ENCODE measurements at places on chromosomes 4 and X. TPM values are rescaled to one million over a fixed set of nuclear protein-coding genes. Genes with fewer than 3 reads are reported as not detected.

Gene MSANTD1
- 0.30 TPM for polyA plus RNA-seq

Gene REPS2
- polyA plus RNA-seq, result 1.4 TPM

DNA sequence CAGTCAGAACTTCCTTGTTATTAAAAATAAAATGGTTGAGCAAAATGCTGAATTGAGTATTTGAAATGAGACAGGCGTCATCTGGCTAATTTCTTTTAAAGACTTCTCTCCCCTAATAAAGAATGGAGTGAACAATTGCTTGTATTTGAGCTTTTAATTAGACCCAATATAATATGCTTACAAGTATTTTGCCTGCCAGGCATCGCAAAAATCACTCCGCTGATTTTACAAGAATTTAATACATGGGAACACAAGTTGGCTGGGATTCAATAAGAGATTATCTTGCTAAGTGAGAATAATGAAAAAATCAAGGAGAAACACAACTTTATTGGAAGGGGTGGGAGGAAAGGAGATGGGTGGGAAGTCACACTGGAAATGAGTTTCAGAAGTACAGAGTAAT lies 52.3 kb downstream of the KLF3 start:
- DNase-seq, result no peak

DNA sequence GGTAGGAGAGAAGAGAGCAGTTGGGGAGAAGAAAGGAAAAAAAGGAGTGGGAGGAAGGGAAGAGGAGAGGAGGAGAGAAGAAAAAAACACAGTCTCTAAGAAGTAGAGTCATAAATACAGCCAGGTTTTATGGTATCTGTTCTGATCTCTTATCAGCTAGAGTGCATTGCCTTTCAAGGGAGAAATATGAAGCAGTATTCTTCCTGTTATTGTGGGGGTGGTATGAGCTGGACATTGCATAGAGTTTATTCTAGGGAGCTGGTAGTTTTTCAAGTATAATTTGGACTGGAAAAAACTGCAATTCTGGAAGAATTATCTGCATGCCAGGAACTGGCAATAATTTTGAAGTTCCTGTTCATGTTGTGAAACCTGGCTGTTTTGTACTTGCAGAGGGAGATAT lies 54.9 kb upstream of the TAB3 start:
- DNase-seq, result peak; percentile 36

DNA sequence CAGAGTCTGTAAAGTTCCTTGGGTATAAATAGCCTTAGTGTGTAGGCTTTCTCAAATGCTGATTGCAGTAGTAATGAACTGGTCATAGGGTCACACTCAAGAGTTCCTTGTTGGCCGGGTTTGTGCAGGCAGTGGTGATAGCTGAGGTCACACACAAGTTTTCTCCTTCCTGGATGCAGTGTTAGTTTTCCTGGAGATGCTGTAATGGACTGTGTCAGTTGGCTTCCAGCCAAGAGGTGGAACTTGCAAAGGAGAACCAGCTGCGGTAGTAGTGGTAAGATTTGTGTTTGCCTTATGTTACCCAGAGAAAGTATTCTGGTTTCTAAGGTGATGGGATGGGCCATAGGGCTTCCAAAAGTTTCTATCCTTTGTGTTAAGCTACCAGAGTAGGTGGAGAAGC lies 409.8 kb upstream of the FRG1 start:
- peak; percentile 2 for DNase-seq

Gene RASGEF1B
- 41.7 TPM for polyA plus RNA-seq

Gene AKAP14
- polyA plus RNA-seq, result not detected

GRCh38 chr4:125492957-125493356 lies 178.2 kb downstream of the FAT4 start:
- no peak for DNase-seq

Gene ASIC5
- not detected for polyA plus RNA-seq

Gene PASD1
- not detected for polyA plus RNA-seq

GRCh38 chrX:107894038-107894437 lies 68.4 kb downstream of the MID2 start:
- peak; percentile 47 for DNase-seq

Gene PLXNB3
- 0.54 TPM for polyA plus RNA-seq

GRCh38 chrX:30495468-30495867 lies 82.1 kb downstream of the TASL start:
- no peak for DNase-seq

DNA sequence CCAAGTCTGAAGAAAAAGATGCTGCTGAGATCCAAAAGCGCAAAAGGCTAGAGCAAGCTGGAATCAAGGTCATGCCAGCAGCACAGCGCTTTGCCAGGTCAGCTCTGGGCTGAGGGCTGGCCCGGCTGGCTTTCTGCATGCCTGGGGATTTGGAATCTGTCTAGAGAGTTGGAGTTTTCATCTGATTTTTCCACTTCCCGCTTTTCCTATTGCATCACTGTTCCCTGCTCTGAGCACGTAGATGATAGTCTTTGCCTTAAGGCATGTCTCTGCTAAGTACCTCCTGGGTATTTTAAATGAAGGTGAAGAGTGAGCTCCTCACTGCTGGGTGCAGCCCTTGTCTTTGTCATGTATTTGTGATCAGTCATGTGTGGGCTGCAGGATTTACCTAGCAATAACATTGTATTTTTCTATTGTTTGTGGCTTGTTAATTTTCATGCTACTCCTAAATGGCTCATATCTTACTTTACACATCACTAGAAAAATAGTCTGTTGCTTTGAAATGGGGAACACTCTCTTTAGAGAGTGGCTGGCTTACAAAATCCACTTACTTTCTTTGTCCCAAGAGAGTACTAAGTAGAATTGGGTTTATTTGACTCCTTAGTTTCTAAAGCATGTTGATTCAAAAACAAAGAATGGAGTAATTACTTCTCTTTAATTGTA lies 82.8 kb downstream of the LIMCH1 start:
- no peak for DNase-seq

DNA sequence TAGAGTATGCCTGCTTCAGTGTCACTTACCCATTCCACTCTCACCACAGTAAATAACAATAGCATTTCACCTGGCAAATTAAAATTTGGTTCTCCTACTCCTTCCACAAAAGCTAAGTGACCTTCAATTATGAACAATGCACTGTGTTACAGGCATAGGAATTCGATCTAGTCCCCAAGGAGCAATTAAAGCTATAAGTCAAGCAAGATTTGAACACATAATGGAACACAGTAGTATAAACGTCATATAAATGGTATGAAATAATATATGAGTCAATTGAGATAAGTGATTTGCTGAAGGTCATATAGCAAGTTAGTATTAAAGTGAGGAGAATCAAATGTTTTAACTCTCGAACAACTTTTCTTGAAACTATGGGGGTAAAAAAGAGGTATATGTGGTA lies 65.8 kb downstream of the ARAP2 start:
- DNase-seq, result no peak

Gene TMEM156
- polyA plus RNA-seq, result 1.2 TPM

- DNase-seq, result no peak
Measured at GRCh38 chrX:72097098-72097497, 34.6 kb downstream of the RTL5 start.

- no peak for DNase-seq
Measured at GRCh38 chr4:94959307-94959706, 201.6 kb downstream of the BMPR1B start.

- DNase-seq, result no peak
Measured at GRCh38 chr4:124879195-124879594, 166.7 kb upstream of the ANKRD50 start.

Gene SH3TC1
- polyA plus RNA-seq, result 8.2 TPM

- no peak for DNase-seq
Measured at GRCh38 chr4:54473798-54474197, 184.0 kb upstream of the KIT start.

- DNase-seq, result no peak
Measured at GRCh38 chr4:2931512-2932301, 31.5 kb downstream of the NOP14 start.

DNA sequence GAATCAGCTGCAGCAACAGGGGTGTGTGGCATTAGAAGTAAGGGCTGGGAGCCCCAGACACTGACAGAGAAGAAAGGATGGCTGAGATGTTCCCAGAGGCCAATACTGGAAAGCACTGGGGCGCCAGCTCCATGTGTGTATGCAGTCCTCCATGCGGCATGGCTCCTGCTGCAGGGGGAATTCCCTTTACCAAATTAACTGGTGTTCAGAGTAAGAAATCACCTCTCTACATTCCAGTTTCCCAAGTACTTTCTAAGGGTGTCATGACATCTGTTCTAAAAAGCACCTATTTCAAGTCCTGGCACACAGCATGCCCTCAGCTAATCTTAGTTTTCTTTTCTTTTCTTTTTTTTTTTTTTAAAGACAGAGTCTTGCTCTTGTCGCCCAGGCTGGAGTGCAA lies 98.0 kb downstream of the MAML3 start:
- DNase-seq, result no peak

Gene ETNPPL
- polyA plus RNA-seq, result 0.45 TPM

DNA sequence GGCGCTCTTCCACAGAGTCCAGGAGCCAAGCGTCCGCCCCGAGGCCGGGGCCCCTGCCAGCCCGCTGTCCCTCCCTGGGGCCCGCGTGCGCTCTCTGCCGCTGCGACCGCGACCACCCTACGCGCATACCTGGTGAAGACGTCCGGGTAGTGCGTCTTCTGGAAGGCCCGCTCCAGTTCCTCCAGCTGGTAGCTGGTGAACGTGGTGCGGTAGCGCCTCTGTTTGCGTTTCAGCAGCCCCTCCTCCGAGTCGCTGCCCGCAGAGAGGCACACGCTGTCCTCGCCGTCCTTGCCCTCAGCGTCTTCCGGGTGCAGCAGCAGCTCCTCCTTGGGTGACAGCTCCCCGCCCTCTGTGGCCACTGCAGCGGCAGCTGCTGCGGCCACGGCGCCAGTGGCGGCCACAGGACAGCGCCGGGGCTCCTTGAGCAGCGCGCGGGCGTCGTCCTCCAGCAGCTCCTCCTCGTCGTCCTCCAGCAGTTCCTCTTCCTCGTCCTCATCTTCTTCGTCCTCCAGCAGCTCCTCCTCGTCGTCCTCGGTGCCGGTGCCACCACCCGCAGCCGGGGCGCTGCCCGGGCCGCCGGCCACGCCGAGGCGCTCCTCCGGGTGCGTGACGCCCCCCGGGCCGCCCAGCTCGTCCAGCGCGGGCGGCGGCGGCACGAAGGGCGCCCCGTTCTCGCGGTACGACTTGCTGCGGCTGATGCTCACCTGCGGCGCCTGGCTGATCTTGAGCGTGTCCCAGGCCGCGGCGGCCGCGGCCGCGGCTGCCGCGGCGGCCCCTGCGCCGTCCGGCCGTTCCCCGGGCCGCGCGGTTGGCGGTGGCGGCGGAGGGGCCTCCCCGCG lies 2.8 kb downstream of the ARX start:
- DNase-seq, result peak; percentile 23

Gene SOD3
- 1.6 TPM for polyA plus RNA-seq

GRCh38 chr4:4843635-4844291 lies 15.7 kb upstream of the MSX1 start:
- DNase-seq, result no peak

DNA sequence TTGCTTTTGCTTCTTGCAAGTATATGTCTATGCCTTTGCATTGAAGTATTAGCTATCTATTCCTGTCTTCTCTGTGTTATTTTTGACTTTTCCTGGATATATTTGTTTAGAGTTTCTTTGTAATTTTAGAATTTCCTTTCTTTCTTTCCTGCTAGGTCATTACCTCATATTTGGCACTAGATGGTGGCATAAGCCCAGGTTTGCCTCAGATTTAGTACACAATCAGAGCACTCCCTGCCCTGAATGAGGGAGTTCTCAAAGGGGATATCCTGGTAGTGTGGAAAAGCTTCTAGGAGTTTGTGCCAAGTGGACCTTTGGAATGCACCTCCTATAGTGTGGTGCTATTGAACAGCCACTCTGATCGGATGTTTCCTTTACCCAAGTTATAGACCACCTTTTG lies 181.6 kb downstream of the UGT8 start:
- DNase-seq, result peak; percentile 5

GRCh38 chrX:119236623-119237561 lies 807 bp downstream of the PGRMC1 start:
- DNase-seq, result peak; percentile 62

GRCh38 chrX:108485960-108486359 lies 46.3 kb downstream of the COL4A5 start:
- no peak for DNase-seq

- DNase-seq, result peak; percentile 56
Measured at GRCh38 chr4:10048941-10049697, 27.8 kb upstream of the SLC2A9 start.

Data from small intestine (tissue), 16 donors.